ENCODE measurements at places on chromosomes 4 and X.

GRCh38 chrX:18983666-18984380, at the start of gene PHKA2:
Gene PHKA2 (minus strand): TSS chrX:18984114. CDS start chrX:18983932, 182 bp downstream.
- peak; percentile 66 for DNase-seq

DNA sequence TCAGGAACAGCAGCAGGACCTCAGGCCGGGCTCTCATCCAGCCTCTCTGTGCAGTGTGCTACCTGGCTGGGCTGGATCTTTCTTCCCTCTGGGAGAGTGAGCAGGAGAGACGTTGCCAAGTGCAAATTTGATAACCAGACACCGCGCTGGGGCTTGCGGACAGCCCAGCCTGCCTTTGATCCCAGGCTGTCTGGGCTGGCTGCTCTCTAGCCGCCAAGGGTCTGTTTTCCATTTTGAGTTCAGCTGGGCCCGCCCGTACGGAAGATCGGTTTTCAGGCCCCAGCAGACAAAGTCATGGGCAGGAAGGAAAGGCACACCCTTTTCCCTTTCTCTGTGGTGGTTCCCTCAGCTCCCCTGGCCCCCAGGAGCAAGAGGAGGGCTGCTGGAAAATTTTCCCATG, 90.2 kb downstream of the CPZ start:
- DNase-seq = no peak

DNA sequence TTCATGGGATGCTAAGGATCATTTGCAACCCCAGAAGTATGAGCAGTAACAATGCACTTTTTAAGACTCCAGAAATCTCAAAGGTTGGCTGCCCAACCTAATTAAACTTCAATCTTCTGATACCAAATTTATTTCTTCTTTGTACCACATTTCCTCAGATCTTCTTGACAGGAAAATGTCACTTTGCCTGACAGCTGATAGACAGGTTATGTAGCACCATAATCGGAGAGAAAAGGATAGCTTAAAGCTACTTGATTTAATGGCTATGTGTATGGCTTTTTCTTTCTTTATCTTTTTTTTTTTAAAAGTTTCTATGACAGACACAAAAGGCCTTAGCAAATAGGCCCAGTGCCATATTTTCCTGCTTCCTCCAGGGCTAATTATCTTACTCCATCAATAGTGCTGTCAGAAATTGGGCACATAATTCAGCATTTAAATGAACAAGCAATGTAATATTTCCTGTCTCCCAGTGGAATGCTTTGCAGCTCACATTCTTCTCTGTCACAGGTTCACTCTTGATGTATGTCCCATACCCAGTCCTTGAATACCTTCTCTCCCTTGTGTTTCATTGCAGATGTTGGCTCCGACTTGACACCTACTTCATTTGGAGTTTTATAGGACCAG, 795.7 kb downstream of the ADGRL3 start:
- DNase-seq = no peak

GRCh38 chr4:1600211-1600780, 83.8 kb downstream of the FAM53A start:
- DNase-seq = no peak
